ENCODE measurements at places on chromosomes 1 and 21.

- no peak for DNase-seq
Measured at GRCh38 chr1:220129479-220130210, 35.7 kb downstream of the IARS2 start.

- no peak for DNase-seq
Measured at GRCh38 chr1:79726911-79727310, 720.4 kb upstream of the ADGRL4 start.

GRCh38 chr1:86703696-86704457, 499 bp upstream of the SH3GLB1 start:
- peak; percentile 55 for DNase-seq

- no peak for DNase-seq
Measured at GRCh38 chr1:93257889-93258288, 77.4 kb downstream of the CCDC18 start.

DNA sequence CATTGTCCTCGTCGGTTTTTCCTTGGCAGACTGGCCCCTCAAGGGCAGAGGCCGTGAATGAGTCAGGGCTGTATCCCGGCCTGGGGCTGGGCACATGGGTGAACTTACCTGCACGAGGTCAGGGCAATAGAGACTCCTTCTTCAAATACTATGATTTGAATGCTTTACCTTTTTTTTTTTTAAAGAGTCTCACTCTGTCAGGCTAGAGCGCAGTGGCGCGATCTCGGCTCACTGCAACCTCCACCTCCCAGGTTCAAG, 5.0 kb downstream of the LAPTM5 start:
- DNase-seq, result no peak

DNA sequence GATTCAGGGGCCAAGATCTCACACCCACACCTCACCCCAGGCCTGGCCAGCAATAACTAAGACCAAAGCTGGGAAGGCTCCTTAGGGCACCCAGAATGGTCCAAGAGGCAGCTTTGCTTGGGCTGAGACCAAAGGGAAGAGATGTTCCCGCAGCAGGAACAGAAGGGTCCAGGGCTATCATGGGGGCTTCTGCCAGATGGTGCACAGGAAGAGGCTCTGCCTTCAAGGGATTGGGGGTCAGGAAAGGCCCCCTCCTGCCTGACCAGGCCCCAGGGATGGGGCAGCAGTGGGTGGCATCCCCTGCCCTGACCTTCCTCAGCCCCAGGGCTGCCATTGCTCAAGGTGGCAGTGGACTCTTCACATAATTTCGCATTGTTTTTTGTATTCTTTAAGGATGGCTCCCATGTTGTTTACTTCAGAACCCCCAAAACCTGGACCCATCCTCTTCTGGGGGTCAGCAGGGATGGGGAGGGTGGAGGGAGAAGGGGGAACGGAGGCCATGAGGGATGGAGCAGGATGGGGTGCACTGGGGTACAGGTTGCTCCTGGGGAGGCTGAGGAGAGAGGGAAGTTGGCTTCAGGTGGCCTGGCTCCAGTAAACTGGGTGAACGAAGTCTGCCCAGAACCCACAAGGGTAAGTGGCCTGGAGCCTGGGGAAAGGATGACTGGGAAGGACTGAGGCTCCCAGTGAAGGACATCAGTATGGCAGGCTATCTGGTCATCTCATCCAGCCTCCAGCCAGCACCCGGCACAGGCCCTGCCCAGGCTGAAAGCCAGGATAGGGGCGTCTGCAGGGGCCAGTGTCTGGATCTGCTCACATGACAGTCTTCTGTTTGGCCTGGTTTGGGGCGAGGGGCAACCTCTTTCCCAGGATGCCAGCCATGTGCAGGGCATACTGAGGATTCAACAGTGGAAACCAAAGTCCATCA, 2.6 kb upstream of the NADK start:
- no peak for DNase-seq

DNA sequence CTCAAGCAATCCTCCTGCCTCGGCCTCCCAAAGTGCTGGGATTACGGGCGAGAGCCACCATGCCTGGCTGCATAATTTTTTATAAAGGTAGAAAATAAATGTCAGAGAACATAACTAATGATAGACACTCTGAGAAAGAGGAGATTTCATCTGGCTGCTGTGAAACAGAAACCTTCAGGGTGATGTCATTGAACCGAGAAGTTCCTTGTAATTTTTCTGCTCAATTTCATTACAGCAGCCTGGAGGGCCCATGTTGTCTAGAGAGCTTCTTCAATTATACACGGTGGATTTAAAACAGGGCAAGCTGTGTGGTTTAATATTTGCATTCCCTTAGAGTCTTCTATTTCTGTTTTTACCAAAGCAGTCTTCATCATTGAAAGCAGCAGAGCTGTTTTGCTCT, 64.3 kb upstream of the MORC3 start:
- DNase-seq, result no peak
